Natural killer cell treated with Interleukin-12 subunit alpha and Interleukin-12 subunit beta and Interleukin-15 and Interleukin-18, amount 100 ng/mL, for 72 hours (primary cell): ENCODE measurements at places on chromosomes 3 and 15.
A peak's percentile ranks its signal among the peaks of the same experiment; 100 is the strongest.

DNA sequence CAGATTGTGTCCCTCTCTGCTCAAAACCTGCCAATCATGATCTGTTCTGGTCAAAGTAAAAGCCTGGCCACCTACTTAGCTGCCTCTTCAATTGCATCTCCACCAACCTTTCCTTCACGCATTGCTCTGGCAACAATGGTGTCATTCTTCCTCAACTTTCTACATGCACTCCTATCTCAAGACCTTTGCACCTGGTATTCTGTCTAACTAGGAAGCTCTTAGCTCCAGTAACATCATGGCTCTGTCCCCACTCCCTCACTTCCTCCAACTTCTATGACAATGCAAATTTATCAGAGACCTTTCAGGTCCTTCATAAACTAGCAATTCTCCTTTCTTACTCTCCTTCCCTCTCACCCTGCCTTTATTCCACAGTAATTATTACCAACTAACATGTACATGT is 267.4 kb upstream of the ARL6 start:
- no peak for DNase-seq
- H3K27ac ChIP-seq: no peak overlapping the region
- no peaks in the 10 kb centered on the region for H3K4me1 ChIP-seq

DNA sequence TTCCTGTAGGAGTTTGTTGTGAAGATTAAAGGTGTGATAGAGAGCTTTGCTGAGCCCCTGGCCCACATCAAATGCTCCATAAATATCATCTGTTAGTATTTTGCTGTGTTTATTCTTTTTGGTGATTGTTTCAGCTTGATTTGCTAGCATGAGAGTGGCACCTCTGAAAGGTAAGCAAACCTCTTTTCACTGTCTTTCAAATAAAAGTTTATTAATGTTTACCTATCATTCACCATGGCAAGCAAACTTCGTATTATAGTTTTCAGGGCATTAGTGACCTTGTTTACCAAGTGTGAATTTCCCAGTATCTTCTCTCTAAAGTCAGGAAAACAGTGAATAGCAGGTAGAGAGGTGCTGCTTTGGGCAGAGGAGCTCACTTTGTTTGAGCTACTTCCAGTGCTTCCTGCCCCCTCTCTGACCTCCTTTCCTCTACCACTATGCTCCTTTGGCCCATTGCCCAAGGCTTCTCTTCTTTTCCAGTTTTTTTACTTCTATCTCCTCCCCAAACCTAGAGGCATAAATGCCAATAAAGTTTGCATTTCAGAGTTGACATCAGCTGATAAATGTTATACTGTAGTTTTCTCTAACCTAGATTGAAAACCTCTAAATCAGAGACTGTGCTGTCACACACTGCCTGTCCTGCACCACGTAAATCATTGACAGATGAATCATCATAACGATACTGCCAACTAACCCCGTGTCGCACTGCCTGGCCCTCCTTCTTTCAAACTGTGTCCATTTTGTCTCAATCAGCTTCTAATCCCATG is 569.0 kb downstream of the TUSC7 start:
- H3K27ac ChIP-seq: no peak overlapping the region
- no peak overlapping the region for H3K4me3 ChIP-seq
- no peaks in the 10 kb centered on the region for H3K27me3 ChIP-seq
- no peaks in the 10 kb centered on the region for H3K36me3 ChIP-seq
- DNase-seq: no peak

DNA sequence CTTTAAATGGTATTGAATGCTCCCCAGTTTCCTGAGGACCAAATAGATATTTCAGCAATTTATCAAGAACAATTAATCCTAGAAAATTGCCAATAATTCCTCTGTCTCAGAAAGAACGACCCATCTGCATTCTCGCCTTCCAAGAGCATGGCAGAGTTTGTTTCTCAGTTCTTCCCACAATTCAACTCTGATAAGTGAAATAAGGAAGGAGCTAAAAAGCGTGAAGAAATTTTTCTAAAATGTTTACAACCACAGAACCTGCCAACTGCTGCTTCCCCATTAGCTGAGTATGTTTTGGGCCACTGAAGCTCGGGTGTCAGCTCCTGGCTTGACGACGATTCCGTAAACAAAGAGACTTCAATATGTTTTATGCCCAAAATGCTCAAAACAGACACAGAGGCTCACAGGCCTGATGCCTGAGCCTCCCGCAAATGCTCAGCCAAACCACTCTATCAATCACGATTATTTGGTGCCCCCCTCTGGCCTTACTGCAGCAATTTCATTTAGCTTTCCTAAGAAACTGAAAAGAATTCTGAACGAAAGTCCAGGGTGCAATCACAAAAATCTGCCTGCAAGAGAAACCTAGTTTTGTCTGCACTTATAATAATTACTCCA is 259.2 kb upstream of the CCDC54 start:
- H3K4me1 ChIP-seq: no peaks in the 10 kb centered on the region
- no peak overlapping the region for H3K4me3 ChIP-seq
- no peaks in the 10 kb centered on the region for H3K36me3 ChIP-seq
- no peak for DNase-seq

- peak; percentile 42 for DNase-seq
- H3K4me3 ChIP-seq: no peak overlapping the region
These were observed 30.0 kb upstream of the SLC41A3 start for GRCh38 chr3:126113733-126114442.

DNA sequence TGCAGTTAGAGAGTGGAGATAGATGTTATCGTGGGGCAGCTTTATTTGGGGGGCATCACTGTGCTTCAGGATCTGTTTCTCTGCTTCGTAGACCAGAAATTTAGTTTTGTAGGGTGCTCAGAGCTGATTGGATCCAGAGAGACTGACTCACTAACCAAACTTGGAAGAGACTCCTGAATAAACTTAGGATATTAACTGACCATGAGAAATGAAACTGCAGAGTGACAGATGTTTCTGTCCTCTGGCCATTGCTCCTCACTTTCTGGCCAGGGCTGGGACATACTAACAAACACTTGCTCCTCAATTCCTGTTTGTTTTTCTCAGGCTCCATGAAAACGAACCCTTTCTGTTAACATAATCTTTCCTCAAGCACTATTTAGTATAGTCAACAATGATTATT is 4.3 kb downstream of the ZNF592 start:
- peaks cover 52% of the 10 kb centered on the region for H3K4me1 ChIP-seq
- peaks cover 6% of the 10 kb centered on the region for H3K36me3 ChIP-seq
- H3K4me3 ChIP-seq: no peak overlapping the region
- H3K27ac ChIP-seq: peak overlapping the region; percentile 18
- DNase-seq: no peak

- H3K27me3 ChIP-seq: no peaks in the 10 kb centered on the region
- no peaks in the 10 kb centered on the region for H3K36me3 ChIP-seq
- H3K4me3 ChIP-seq: no peak overlapping the region
These were observed 10.9 kb upstream of the RFT1 start for GRCh38 chr3:53140847-53141845.

DNA sequence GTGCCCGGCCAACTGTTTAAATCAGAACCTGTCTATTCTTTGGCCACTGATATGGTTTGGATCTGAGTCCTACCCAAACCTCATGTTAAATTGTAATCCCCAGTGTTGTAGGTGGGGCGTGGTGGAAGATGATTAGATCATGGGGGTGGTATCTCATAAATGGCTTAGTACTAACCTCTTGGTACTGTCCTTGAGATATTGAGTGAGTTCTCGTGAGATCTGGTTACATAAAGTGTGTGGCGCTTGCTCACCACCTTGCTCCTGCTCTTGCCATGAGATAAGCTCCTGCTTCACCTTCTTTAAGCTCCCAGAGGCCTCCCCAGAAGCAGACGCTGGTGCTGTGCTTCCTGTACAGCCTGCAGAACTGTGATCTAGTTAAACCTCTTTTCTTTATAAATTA is 42.4 kb downstream of the REC114 start:
- H3K27me3 ChIP-seq: no peaks in the 10 kb centered on the region
- H3K4me3 ChIP-seq: no peak overlapping the region
- no peaks in the 10 kb centered on the region for H3K4me1 ChIP-seq

- DNase-seq: no peak
- H3K4me1 ChIP-seq: no peaks in the 10 kb centered on the region
- no peaks in the 10 kb centered on the region for H3K36me3 ChIP-seq
- no peak overlapping the region for H3K4me3 ChIP-seq
These were observed 798.3 kb downstream of the ROBO1 start for GRCh38 chr3:78969483-78969882.

GRCh38 chr3:115986555-115987207 is 363.4 kb downstream of the GAP43 start:
- no peak overlapping the region for H3K4me3 ChIP-seq
- no peaks in the 10 kb centered on the region for H3K4me1 ChIP-seq
- no peaks in the 10 kb centered on the region for H3K36me3 ChIP-seq
- H3K27ac ChIP-seq: no peak overlapping the region

DNA sequence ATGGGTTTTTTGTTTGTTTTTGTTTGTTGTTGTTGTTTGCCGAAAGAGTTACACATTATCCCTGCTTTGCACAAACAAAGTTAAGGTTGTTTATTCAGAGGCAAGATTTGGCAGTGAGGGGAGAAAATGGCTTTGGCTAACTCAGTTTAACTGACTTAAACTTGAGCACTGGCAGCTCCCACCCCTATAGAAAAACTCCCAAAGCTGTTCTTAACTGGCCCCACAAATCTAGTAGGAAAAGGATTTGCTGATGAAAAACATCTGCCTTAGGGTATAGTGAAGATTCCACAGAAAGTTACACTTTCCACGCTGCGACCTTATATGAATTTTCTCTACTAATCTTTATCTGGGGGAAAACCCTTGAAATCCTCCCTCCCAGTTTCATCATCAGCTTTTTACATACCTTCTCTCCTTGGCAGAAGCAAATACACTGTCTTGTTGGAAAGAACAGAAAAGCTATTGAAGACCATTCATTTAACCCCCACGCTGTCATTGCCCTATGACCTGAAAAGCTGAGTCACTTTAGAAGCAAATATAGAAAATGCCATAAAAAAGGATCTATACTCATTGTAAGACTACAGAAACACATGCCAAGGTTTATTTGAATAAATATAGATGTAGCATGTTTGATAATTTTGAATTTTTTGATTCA is 551.7 kb downstream of the NR2F2 start:
- H3K4me1 ChIP-seq: no peaks in the 10 kb centered on the region
- no peaks in the 10 kb centered on the region for H3K27me3 ChIP-seq
- no peak overlapping the region for H3K4me3 ChIP-seq
- no peak overlapping the region for H3K27ac ChIP-seq
- no peaks in the 10 kb centered on the region for H3K36me3 ChIP-seq

GRCh38 chr3:3772920-3773319 is 26.3 kb upstream of the LRRN1 start:
- no peak overlapping the region for H3K4me3 ChIP-seq
- H3K27ac ChIP-seq: no peak overlapping the region
- no peaks in the 10 kb centered on the region for H3K27me3 ChIP-seq

GRCh38 chr3:124266487-124266886 is 274.6 kb upstream of the ROPN1 start:
- H3K36me3 ChIP-seq: no peaks in the 10 kb centered on the region
- H3K27ac ChIP-seq: no peak overlapping the region
- H3K4me1 ChIP-seq: no peaks in the 10 kb centered on the region
- peaks cover 2% of the 10 kb centered on the region for H3K27me3 ChIP-seq
- no peak overlapping the region for H3K4me3 ChIP-seq

GRCh38 chr3:17158941-17159682 is 274.4 kb downstream of the PLCL2 start:
- peaks cover 24% of the 10 kb centered on the region for H3K4me1 ChIP-seq
- H3K27me3 ChIP-seq: no peaks in the 10 kb centered on the region
- H3K4me3 ChIP-seq: no peak overlapping the region
- DNase-seq: no peak
- H3K27ac ChIP-seq: no peak overlapping the region

DNA sequence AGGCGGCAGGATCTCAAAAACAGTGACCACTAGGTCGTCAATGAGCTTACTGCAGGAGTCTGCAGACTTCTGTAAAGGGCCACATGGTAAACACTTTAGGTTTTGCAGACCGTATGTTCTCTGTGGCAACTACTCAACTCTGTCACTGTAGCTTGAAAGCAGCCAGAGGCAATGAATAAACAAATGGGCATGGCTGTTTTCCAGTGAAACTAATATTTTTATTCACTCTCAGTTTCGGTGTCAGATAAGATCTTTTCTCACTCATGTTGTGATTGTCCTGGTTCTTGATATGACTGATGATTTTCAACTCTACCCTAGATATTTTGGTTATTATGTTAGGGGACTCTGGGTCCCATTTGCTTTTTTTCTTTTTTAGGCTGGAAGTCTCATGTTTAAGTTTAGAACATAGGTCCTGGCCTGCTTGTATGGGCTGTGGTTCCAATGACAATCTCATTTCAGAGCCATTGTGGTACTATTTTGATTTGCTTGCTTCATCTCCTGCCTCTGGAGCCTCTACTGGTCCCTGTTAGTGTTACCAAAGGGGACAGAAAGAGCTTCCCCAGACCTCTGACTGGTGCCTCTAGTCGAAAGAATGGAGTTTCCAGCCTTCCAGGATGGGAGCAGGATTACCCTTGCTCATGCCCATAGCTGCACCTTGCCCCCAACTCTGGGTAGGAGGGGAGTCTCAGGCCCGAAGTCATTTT is 222.0 kb downstream of the STT3B start:
- H3K27me3 ChIP-seq: peaks cover 3% of the 10 kb centered on the region
- H3K27ac ChIP-seq: peak overlapping the region; percentile 94
- DNase-seq: no peak
- peaks cover 43% of the 10 kb centered on the region for H3K4me1 ChIP-seq
- H3K36me3 ChIP-seq: peaks cover 8% of the 10 kb centered on the region

- no peak overlapping the region for H3K4me3 ChIP-seq
- peaks cover 10% of the 10 kb centered on the region for H3K27me3 ChIP-seq
- no peak overlapping the region for H3K27ac ChIP-seq
- no peaks in the 10 kb centered on the region for H3K4me1 ChIP-seq
- H3K36me3 ChIP-seq: no peaks in the 10 kb centered on the region
These were observed 75.6 kb upstream of the CACNA2D3 start for GRCh38 chr3:54046641-54047214.

DNA sequence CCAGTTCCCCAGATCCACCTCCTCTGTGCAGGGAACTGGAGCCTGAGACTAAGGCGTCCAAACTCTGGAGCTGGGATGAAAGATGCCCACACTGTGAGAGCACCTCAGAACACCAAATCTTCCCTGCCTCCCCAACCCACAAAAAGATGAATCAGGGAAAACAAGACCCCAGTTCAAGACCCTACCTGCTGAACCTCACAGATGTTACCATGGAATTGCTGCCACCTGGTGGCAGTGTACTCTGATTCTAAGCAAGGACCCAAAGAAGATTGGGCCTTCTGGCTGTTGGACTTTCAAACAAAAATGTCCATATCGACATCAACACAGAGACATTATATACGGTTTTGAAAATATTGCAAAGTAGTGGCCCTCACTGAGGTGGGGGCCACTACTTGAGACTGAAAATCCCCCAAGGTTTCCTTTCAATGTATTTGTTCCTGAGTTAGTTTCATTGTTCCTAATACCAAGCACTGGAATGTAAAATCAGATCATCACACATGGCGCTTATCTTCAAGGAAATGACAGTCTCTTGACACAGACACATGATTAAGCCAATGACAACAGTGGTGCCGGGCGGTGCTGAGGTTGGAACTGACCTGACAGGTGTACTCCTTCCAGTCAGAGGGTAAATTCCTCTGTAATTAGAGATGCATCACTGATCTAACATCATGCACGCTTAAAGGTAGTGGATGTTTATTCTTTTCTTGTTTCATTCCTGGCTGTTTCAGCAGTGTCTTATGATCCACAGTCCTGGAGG is 67.6 kb downstream of the SLC6A11 start:
- H3K4me1 ChIP-seq: no peaks in the 10 kb centered on the region
- no peaks in the 10 kb centered on the region for H3K36me3 ChIP-seq
- H3K4me3 ChIP-seq: no peak overlapping the region
- no peak for DNase-seq
- peaks cover 9% of the 10 kb centered on the region for H3K27me3 ChIP-seq

- no peak overlapping the region for H3K4me3 ChIP-seq
- no peak for DNase-seq
- H3K36me3 ChIP-seq: peaks cover 15% of the 10 kb centered on the region
- no peak overlapping the region for H3K27ac ChIP-seq
These were observed 642.0 kb downstream of the ZNF385D start for GRCh38 chr3:21109056-21109455.
